Fibroblast of skin of back (primary cell): ENCODE measurements at places on chromosomes 12 and 14.

- peak; percentile 85 for DNase-seq
Observed at GRCh38 chr14:75295061-75295461, 16.4 kb downstream of the FOS start.

GRCh38 chr12:120470150-120470784, 719 bp upstream of the SRSF9 start:
- peak; percentile 24 for DNase-seq

DNA sequence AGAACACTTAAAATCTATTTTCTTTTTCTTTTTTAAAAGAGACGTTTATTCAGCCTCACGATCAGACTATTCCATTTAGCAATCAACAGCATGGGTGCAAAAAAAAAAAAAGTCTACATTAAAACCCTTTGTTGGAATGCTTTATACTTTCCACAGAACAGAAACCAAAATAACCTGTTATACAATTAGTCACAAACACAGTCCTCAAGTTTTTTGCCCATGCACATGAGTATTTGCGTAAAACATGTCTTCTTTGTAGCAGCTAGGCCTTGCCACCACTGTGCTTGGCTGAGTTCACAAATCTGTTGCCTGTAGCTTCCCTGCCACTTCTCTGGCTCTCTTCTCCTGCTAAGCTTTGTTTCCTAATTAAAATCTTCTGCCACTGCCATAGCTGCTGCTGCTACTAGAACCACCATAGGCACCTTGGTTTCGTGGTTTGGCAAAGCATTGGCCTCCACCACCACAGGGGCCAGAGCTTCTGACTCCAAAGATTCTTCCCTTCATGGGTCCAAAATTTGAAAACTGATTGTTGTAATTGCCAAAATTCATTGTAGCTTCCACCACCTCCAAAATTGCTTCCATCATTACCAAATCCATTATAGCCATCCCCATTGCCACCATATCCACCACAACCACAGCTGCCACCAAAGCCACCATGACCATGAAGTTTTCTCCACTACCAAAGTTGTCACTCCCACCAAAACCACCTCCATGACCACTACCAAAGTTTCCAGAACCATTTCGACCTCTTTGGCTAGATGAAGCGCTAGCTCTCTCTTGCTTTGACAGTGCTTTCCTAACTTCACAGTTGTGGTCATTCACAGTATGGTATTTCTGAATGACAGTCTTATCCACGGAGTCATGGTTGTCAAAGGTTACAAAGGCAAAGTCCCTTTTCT, 38.1 kb downstream of the KLRG1 start:
- no peak for DNase-seq

DNA sequence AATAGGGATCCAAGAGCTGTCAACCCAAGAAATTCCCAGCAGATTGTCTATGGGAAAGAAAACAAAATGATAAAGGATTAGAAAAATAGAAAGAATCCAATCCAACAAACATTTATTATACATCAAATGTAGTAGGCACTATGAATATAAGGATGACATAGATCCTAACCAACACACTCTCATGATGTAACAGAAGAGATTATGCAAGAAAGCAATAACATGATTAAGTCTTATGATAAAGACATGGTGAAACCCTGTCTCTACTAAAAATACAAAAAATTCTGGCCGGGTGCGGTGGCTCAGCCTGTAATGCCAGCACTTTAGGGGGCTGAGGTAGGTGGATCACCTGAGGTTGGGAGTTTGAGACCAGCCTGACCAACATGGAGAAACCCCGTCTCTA, 2.7 kb downstream of the MED6 start:
- no peak for DNase-seq

DNA sequence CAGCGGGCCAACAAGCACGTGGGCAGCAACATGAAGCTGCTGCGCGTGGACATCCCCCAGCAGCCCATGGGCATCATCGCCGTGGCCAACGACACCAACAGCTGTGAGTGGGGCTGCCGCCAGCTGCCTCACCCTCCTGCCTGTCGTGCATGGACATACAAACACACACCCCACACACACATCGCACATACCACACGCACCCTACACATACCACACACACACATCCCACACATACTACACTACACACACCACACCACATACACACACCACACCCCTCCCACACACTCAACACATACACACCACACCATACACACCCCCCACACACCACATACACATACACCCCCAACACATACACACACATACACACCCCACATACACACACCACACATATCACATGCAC, 25.2 kb upstream of the NXPH4 start:
- DNase-seq: no peak

GRCh38 chr14:58297412-58297761, 968 bp upstream of the ARID4A start:
- DNase-seq: peak; percentile 51

DNA sequence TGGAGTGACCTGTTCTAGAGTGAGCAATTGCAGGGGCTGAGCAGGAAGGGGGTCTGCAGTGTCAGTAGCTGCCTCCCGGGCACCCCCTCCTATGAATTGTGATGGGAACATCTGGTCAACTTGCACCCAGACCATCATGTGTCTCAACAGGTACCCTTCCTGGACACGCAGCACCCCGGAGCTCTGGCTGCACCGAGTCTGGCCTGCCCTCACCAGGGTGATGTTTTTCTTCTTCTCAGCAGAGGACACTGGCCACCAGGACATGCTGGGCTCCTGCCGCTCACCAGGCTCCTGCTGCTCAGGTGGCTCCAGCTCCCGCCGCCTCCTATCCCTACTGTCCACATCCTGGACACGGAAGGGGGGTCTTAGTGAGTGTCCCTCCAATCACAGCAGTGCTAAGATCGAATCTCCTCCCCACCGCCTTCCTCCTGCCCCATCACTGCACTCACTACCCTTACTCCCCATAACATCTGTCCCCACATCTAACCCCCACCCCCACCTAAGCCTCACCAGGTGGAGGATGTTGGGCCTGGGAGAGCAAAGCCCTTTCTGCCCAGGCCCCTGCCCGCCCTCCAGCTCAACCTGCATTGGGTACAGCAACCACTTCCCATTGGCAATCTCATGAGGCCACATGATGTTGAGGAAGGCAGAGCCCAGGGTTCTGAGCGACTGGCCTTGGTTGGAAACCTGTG, 14.9 kb downstream of the ITGA7 start:
- DNase-seq: no peak
